ENCODE measurements at places on chromosomes 11 and 22. TPM values are rescaled to one million over a fixed set of nuclear protein-coding genes. Genes with fewer than 3 reads are reported as not detected.

DNA sequence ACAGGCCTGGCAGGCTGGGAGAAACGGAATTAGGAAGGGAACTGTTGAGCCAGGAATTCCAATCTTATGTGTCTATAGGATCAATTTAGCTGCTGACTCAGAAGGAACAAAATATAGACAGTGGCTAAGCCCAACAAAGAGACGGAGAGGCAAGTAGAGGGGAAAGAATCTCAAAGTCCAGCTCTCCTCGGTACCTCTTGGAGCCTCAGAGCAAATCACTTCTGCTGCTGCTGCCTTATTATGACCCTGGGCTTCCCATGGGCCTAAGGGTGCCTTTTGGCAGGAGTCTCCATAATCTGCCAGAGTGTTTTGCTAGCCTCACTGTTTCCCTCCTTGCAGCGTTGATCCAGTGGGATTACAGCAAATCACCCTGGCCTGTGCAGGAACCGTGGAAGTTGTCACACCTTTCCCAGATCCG is 31.7 kb downstream of the PAX6 start:
- no peak for DNase-seq

GRCh38 chr22:30821381-30821780 is 126.7 kb downstream of the OSBP2 start:
- no peak for DNase-seq

- DNase-seq, result no peak
Measured at GRCh38 chr11:118341815-118342489, 553 bp downstream of the CD3D start.

- DNase-seq, result no peak
Measured at GRCh38 chr11:74847395-74847794, 98.7 kb downstream of the RNF169 start.

GRCh38 chr22:16866167-16866566 is 41.0 kb upstream of the XKR3 start:
- no peak for DNase-seq

GRCh38 chr11:73852049-73852448 is 24.6 kb downstream of the COA4 start:
- no peak for DNase-seq

OR4A16 gene
- total RNA-seq, result not detected

TRIM34 gene
- total RNA-seq, result 4.9 TPM

LIF gene
- total RNA-seq, result 112 TPM

P2RY2 gene
- total RNA-seq, result 4.5 TPM

KCNJ4 gene
- not detected for total RNA-seq

MRGPRX3 gene
- not detected for total RNA-seq

Measured in kidney epithelial cell (primary cell).